ENCODE measurements at places on chromosomes 12 and 14.

- DNase-seq: no peak
Observed at GRCh38 chr14:55416866-55417265, 5.2 kb upstream of the ATG14 start.

DNA sequence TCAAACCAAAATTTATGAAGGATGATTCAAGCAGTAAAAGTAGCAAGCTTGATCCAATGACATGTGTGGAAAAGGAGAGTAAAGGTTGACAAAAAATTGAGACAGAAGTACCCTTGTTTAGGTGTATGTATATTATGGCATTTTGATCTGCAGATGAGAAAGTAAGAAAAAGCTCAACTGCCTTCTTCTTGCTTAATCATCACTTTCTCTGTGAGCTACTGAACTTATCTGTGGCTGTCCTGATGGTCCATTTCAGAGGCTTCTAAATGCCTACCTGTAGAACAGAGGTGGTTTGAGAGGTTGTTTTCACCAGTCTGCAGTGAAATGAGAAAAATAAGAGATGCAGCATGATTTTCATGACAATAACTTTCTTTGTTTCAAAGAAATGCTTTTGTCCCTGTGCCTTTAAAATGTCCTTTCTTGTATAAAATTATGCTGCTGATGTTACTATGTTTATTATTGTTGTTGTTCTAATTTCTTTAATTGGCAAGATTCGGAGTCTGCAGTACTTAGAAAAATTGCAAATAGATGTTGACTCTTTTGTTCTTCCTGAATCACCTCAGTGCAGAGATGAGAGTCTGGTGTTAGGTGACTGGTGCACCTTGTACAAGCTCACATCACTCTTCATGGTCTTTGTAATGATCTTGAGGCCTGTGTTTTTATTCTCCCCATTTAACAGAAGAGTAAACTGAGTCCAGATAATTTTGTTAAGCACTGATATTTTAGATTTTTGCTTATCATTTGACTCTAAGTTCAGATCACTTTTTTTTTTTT, 821.9 kb downstream of the VRK1 start:
- no peak for DNase-seq

DNA sequence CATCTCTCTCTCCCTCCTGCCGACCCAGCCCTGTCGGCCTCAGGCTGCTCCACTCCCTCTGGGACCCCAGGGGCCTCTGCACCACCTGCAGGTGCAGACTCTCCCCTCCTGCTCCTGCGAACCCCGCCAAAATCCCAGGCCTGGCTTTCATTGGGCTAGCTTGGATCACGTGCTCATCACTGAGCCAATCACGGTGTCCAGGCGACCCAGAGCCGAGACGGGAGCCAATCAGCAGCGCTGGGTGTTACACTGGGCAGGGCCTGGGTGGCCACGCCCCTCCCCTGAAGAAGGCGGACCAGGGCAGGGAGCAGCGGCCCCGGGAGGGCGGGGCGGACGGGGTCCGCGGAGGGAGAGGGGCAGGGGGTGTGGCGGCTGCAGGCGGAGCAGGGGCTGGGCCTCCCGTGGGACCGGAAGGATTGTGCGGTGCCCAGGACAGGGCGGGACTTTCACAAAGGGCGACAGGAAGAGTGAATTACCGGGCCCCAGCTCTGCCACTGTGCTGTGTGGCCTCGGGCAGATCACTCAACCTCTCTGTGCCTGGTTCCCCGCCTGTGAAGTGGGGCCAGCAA, 66.6 kb upstream of the FBRSL1 start:
- peak; percentile 47 for DNase-seq

DNA sequence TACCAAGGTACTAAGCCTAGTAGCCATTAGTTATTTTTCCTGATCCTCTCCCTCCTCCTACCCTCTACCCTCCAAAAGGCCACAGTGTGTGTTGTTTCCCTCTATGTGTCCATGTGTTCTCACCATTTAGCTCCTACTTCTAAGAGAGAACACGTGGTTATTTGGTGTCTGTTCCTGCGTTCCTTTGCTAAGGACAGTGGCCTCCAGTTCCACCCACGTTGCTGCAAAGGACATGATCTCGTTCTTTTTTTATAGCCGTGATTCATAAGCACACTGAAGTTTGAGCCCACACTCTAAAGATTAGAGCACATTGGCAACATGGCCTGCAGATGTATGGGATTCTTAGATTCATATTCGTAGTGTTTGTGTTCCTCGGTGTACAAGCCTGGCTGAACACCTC, 8.1 kb upstream of the STX2 start:
- DNase-seq: no peak

GRCh38 chr14:100436745-100437406, 113.7 kb downstream of the SLC25A47 start:
- DNase-seq: no peak

DNA sequence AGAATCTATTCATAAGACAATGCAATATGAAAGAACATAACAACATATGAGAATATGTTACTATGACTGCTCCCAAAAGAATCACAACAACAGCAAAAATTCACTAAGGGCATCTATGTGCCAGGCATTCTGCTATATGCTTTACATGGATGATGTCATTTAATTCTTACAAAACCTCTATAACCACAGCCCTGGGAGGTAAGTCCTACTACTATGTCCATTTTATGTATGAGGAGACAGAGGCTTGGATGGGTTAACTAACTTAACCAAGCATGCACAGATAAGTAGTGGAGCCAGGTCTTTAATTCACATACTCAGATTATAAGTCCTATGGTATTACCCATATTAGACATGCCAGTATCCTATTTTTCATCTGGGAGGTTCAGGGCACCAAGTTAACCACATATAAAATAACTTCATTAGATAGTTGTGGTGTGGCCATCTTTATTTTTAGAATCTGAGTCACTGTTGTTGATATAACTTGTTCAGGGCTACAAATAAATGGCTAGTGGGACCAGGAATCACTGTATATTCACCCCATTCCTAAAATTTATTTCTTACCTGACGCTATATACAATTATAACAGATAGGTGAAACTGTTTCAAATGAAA, 33.2 kb upstream of the RAD51AP1 start:
- DNase-seq: no peak

DNA sequence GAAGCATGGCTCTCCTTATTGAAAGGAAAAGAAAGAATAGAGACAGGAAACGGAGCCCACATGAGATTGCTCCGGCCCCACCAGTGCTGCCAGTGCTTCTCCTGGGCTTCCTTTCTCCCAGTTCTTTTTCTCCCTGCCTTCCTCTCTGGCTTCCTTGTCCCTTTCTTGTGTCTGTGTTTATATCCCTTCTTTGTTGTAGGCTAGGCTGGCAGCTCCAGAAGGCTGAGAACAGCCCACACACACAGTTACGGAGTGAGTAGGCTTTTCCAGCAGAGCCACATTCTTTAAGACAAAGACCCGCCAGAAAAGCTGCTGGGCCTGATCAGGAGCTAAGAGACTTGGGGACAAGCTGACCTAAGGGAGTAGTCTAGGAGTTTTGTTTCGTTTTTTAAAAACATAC, 13.0 kb downstream of the CIPC start:
- DNase-seq: no peak

DNA sequence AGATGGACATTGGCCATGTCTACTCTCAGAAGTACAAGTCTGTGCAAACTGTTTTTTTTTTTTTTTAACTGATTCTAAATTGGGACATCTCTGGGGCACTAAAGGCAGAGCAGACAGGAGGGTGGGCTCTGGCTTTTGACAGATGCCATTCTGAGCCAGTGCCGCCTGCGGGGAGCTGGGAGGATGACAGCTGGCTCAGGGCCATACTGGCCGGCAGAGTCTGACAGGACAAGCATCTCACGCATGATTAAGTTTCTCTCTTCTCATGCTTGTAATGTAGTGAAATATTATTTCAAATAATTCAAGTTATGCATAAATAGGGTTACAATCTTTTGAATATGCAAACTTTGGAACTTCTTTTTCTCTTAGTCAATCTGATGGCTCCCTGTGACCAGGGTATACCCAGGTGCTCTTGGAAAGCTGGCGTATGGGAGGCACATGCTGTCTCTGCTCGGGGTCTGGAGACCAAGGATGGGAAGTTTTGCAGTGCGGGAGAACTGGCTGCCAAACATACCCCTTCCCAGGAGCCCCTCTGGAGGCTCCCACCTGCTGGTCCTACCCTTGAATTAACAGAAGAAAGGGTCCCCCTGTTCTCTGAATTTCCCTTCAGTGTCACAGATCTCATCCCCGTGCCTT, 7.6 kb downstream of the CDCA4 start:
- no peak for DNase-seq

GRCh38 chr12:124852329-124852831, 11.3 kb downstream of the SCARB1 start:
- DNase-seq: peak; percentile 63

DNA sequence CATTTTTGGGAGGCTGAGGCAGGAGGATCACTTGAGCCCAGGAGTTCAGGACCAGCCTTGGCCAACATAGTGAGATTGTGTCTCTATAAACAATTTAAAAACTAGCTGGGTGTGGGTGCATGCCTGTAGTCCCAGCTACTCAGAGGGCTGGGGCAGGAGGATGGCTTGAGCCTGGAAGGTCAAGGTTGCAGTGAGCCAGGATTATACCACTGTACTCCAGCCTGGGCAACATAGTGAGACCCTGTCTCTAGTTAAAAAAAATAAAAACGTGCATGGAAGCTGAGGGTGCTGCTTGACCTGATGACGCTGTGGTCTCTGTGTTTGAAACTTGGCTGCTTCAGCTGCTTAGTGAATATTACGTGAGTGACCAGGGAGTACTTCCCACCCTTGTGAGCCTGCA, 89.7 kb downstream of the PPP2R5C start:
- DNase-seq: no peak

DNA sequence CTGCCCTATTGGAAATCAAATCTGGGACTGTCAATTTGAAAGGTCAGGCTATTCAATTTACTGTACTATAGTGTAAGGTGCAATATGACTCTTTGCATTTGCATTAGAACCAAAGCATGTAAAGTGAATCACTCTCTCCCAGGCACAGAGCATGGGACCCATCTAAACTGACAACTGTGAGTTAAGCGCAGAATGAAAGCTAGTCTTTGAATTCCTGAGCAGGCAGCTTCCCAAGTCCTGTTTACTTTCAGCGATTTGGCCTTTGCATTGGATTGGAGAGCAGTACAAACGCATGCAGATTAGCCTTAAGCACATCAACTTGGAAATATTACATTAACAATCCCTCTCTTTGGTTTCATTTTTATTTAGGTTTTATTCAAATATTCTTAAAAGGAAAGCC, 74.6 kb downstream of the RERG start:
- DNase-seq: no peak

- no peak for DNase-seq
Observed at GRCh38 chr12:97093187-97093683, 186.2 kb downstream of the NEDD1 start.

- DNase-seq: no peak
Observed at GRCh38 chr14:31935391-31935790, 141.7 kb upstream of the ARHGAP5 start.

DNA sequence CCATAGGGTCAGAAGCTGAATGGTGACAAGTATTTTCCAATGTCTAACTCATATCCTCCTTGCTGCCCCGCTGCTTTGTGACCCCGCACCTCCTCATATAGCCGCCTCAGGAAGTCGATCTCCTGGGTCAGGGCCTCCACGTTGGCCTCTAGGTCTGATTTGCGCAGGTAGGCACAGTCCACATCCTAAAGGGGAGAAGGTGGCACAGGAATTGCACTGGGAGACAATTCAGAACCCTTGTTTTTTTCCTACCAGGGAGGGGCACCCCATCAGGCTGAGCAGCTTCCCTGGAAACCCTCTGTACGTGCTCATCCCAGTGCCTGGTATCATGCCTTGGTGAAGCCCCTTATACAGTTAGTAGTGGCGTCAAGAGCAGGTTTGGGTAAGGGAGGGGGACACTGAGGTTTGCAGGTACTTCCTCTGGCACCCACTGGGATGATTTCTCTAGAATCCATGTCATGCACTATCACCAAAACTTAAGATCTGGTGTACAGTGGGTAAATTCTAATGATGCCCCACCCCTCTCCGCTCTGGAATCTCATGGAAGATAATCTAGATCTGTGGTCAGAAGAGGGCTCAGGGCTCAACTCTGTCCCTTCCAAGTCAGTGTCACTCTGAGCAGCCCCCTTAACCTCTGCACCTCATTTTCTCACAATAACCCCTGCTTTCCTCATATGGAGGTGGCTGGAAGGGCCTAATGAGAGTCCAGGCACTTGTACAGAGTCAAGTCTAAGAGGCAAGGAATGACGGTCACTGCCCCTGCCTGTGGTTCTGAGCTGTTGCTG, 20.1 kb upstream of the KRT86 start:
- no peak for DNase-seq

GRCh38 chr14:76955575-76956315, 72.8 kb downstream of the IRF2BPL start:
- peak; percentile 78 for DNase-seq

DNA sequence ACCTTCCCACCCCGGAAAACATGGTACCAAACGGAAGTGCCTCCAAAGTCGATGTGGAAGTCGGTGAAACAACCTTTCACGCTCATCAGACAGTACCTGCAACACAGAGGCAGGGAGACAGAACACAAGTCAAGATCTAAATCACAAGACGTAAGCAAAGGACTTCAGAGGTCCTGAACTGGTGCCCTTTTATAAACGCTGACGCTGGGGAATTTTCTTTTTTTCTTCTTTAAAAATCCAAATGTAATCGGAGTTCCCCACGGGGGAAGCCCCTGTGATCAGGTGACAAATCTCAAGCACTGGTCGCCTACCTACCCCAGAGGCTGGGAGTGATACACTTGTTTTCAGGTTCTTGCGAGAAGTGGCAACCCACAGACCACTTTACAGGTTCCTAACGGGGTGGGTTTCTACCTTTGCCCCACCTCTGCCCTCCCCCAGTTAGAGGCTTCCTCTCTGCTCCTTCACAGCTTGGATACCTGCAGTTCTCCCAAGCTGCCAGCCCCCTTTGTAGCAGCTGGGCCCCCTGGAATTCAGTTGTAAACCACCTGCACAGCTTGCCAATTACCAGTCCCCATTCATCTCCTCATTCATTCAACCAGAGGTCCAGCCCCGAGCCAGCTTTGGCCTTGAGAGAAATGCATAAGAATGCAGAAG, 46.2 kb downstream of the KDM2B start:
- peak; percentile 90 for DNase-seq

- peak; percentile 45 for DNase-seq
Observed at GRCh38 chr12:52691076-52691840, 11.1 kb upstream of the KRT1 start.

DNA sequence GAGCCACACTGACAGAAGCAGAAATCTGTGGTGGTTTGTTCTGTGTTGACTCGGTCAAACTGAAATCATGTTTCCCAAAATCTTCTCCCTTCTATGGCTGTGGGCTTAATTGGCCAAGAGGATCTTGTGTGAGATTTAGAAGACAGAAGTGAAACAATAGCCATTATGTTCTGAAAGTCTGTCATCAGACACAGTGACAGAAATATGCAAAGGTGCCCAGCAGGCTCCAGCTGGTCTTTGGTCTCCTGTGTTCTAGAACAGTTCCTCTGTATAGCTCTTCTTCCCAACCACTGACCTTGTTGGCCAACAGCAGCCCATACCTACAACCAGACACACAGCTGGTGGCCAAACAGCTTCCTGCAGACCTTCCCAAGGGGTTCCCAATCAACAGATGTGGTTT, 25.0 kb upstream of the COCH start:
- no peak for DNase-seq

- DNase-seq: no peak
Observed at GRCh38 chr12:120685522-120685921, 1.4 kb upstream of the MLEC start.

Measured in CD4-positive, alpha-beta T cell treated with Interleukin-4 for 1 hour (primary cell).